ENCODE measurements at places on chromosomes 6 and 20. TPM values are rescaled to one million over a fixed set of nuclear protein-coding genes. Genes with fewer than 3 reads are reported as not detected.
A peak's percentile ranks its signal among the peaks of the same experiment; 100 is the strongest.

- H3K27me3 ChIP-seq, result no peaks in the 10 kb centered on the region
- no peak for DNase-seq
- H3K36me3 ChIP-seq, result no peaks in the 10 kb centered on the region
- no peak overlapping the region for H3K4me3 ChIP-seq
- no peak overlapping the region for H3K27ac ChIP-seq
Measured at GRCh38 chr6:69179681-69180080, 544.6 kb downstream of the ADGRB3 start.

DNA sequence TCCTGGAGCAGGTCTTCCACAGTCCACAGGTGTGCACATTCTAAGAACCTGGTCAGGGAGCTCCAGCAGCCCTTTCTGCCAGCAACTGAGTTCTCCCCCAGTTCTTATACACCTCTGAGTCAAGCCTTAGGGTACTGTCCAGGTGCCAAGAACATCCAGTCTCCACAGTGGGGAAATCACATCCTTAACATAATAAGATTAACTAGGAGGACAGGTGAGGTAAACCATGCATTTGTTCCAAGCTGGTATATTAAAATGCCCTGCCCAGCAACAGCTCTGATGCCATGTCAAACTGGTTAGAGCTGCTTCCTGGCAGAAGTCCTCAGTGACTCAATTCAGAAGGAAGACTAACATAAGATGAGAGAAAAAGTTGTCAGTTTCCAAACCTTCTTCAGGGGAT is 303.9 kb upstream of the SGK1 start:
- H3K36me3 ChIP-seq, result no peaks in the 10 kb centered on the region
- no peak for DNase-seq
- H3K4me1 ChIP-seq, result no peaks in the 10 kb centered on the region
- no peaks in the 10 kb centered on the region for H3K27me3 ChIP-seq

DNA sequence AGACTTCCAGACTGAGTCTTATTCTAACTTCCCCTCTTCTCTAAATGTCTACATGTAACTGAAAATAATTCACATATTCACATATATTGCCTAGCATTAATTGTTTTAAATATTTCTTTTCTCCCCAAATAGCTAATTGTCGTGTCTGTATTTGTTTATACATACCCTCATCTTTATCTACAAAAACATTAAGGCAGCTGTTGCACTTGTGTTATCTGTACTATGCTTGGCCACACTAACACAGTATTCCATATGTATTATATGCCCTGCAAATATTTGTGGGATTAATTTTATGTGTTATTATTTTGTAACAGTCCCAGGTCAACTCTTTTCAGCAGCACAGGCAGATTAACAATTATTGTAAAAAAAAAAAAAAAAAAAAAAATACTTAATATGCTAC is 11.7 kb downstream of the HDAC2 start:
- no peak for DNase-seq
- H3K27me3 ChIP-seq, result no peaks in the 10 kb centered on the region
- no peaks in the 10 kb centered on the region for H3K36me3 ChIP-seq
- H3K27ac ChIP-seq, result no peak overlapping the region
- H3K4me3 ChIP-seq, result no peak overlapping the region
- H3K4me1 ChIP-seq, result no peaks in the 10 kb centered on the region

GRCh38 chr6:85771925-85772430 is 129.3 kb upstream of the SYNCRIP start:
- H3K4me1 ChIP-seq, result peaks cover 3% of the 10 kb centered on the region
- no peaks in the 10 kb centered on the region for H3K27me3 ChIP-seq
- H3K4me3 ChIP-seq, result no peak overlapping the region

GRCh38 chr6:40817369-40817768 is 221.7 kb downstream of the UNC5CL start:
- no peak overlapping the region for H3K27ac ChIP-seq
- DNase-seq, result no peak
- no peaks in the 10 kb centered on the region for H3K4me1 ChIP-seq
- H3K36me3 ChIP-seq, result no peaks in the 10 kb centered on the region

- no peaks in the 10 kb centered on the region for H3K27me3 ChIP-seq
- no peak overlapping the region for H3K4me3 ChIP-seq
- no peaks in the 10 kb centered on the region for H3K36me3 ChIP-seq
- H3K4me1 ChIP-seq, result no peaks in the 10 kb centered on the region
- no peak overlapping the region for H3K27ac ChIP-seq
Measured at GRCh38 chr20:44326391-44327159, 10.3 kb upstream of the R3HDML start.

DNA sequence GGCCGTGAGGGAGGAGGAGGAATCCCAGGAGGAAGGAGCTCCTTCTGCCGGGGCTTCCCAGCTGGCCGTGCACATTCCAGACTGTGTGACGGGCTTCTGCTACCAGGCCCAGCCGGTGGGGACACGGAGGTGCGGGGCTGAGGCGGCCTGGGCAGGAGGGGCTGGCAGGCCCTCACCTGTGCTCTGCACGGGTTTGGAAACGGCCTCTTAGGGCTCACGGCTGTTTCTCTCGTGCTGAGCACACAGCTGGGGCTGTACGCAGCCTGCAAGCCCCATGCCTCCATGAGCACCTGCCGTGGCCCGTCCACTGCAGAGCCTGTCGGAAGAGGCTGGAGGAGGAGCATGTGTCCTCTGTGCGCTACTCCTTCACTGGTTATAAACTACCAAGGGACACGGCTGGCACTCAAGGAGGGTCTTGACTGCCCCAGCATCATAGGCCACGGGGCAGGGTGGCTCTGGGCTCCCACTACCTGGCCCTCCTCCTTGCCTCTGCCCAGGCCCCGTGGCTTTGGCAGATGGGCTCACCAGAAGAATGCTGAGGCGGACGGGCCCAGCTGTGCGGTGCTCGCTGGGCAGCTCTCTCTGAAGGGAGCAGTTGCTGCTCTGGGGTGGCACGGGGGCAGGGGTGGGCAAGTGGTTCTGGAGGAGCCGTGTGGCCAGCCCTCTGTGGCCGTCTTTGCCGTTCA is 15.8 kb downstream of the NPEPL1 start:
- H3K4me3 ChIP-seq, result no peak overlapping the region
- H3K4me1 ChIP-seq, result no peaks in the 10 kb centered on the region
- DNase-seq, result no peak
- H3K36me3 ChIP-seq, result peaks cover 3% of the 10 kb centered on the region
- no peak overlapping the region for H3K27ac ChIP-seq

DNA sequence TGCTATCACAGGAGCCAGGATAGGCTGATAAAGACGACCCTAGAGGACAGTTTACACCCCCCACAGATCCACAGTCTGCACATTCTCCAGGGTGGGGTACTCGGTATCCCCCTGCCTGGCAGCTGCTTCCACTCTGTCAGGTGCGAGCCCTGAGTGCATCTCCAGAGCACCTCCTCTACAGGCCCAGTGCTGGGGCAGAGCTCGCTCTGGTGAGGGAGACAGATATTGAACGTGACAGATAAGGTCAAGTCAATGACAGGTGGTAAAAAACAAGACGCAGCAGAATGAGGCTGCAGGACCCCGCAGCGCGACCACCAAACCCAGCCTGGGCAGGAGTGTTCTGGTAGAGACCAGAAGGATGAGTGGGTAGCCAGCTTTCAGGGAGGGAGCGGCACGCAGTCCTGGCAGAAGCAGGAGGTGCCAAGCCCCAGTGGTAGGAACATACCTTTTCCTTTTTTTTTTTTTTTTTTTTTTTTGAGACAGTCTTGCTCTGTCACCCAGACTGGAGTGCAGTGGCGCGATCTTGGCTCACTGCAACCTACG is 12.4 kb upstream of the MYL9 start:
- DNase-seq, result no peak
- no peak overlapping the region for H3K4me3 ChIP-seq
- no peak overlapping the region for H3K27ac ChIP-seq
- peaks cover 3% of the 10 kb centered on the region for H3K36me3 ChIP-seq
- no peaks in the 10 kb centered on the region for H3K4me1 ChIP-seq

DNA sequence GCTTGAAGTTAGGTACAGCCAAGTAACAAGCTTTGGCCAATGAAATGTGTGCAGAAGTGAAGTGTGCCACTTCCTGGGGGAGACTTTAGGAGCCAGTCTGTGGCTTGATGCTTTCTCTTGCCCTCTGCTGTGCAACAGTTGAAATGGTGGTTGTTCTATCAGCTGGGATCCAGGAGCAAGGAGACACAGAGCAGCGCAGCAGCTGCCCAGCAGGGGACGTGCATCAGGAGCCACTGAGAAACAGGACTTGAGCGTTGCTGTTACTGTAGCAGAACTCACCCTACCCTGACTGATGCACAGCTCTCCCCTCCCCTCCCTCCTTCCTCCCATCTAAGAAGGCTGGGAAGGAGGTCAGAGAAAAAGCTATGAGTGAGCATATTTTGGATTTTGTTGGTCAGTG is 18.9 kb upstream of the CCN5 start:
- peak overlapping the region; percentile 79 for H3K27ac ChIP-seq
- H3K27me3 ChIP-seq, result no peaks in the 10 kb centered on the region
- H3K4me1 ChIP-seq, result peaks cover 6% of the 10 kb centered on the region
- no peak for DNase-seq
- no peaks in the 10 kb centered on the region for H3K36me3 ChIP-seq
- H3K4me3 ChIP-seq, result no peak overlapping the region

DNA sequence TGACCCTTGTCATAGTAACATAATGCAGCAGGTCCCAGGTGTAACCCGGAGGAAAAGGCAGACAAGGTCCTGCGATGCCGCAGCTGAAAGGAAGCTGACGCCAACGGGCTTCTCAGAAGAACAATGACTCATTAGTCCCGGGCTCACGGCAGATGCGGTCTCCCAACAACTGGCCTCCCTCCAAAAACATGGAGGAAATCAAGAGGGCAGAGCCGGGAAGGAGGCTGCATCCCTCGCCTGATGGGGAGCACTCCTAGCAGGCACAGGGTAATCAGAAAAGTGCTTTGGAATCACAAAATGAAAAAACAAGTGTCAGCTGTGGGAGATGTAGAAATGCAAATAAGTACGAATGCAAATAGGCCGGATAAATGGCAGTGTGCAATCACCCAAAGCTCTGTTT is 165.2 kb upstream of the AGPAT4 start:
- DNase-seq, result peak; percentile 67
- no peaks in the 10 kb centered on the region for H3K4me1 ChIP-seq
- no peak overlapping the region for H3K4me3 ChIP-seq
- no peaks in the 10 kb centered on the region for H3K36me3 ChIP-seq

DNA sequence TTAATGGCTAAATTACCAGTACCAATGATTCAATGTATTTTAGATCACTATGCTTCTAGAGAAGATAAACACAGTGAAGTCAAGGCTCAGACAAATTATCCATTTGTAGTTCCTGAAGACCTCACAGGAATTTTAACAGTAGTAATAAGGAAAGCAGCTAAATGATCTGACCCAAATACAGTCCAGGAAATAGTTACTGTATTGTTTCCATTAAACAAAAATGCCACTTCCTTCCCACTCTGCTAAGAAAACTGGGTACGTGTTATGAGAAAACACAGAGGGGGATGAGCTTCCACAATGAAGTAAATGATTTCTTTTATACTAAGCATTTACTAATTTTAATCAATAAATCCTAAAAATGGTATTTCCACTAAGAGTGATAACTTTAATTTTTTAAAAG is 127.9 kb downstream of the CDK19 start:
- no peaks in the 10 kb centered on the region for H3K27me3 ChIP-seq
- no peaks in the 10 kb centered on the region for H3K36me3 ChIP-seq
- DNase-seq, result no peak
- no peak overlapping the region for H3K4me3 ChIP-seq
- H3K27ac ChIP-seq, result no peak overlapping the region
- no peaks in the 10 kb centered on the region for H3K4me1 ChIP-seq

GRCh38 chr6:147156799-147157382 is 47.3 kb upstream of the STXBP5 start:
- no peak overlapping the region for H3K4me3 ChIP-seq
- DNase-seq, result no peak
- H3K27ac ChIP-seq, result no peak overlapping the region
- no peaks in the 10 kb centered on the region for H3K27me3 ChIP-seq
- H3K4me1 ChIP-seq, result no peaks in the 10 kb centered on the region

DNA sequence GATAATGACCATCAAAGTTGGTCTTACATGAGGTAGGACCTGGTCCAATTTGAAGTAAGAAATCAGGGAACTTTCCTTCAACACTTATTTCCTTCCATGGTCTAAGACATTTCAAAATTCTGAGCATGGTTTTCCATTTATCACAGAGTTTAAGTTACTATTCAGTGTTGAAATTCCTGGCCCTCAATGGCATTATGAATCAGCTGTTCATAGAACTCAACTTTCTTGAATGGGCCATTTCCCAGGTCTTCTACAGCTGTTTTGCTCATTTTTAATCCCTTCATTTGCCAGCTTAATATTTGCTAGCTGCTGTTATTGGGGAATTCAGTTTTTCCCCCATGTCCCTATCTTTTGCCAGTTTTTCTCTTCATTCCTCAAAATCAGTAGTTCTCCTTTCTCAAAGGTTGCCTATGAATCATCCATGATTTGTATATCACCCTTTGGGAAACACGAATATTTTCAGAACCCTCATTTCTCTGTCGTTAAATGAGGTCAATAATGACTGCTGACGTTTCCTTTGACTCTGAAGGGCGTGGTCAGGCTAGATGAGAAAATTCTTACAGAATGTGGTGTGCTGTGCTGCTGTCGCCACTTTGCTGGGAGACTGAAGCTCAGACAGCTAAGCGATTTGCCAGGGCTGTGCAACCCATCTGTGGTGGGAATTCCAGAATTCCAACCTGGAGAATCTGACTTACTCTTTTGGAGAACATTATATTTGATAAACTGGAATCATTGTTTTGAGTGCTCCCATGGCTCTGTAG is 216.5 kb upstream of the FLRT3 start:
- no peak overlapping the region for H3K4me3 ChIP-seq
- H3K27me3 ChIP-seq, result no peaks in the 10 kb centered on the region
- H3K36me3 ChIP-seq, result no peaks in the 10 kb centered on the region
- H3K27ac ChIP-seq, result no peak overlapping the region
- H3K4me1 ChIP-seq, result no peaks in the 10 kb centered on the region

Gene MYB
- 0.87 TPM for total RNA-seq

Gene THBD
- 54.0 TPM for total RNA-seq

All from aorta (tissue), 5 donors.